Activated B cell treated with CpG ODN at 0.5 μM for 24 hours (primary cell): ENCODE measurements at places on chromosomes 13 and 19.

GRCh38 chr13:73656863-73657262 is 477.3 kb downstream of the KLF12 start:
- DNase-seq: no peak

GRCh38 chr19:2239173-2239572 is 2.5 kb downstream of the SF3A2 start:
- no peak for DNase-seq

GRCh38 chr19:58003174-58003828 is 681 bp upstream of the ZNF606 start:
- DNase-seq: no peak

- DNase-seq: no peak
Observed at GRCh38 chr13:37869756-37870488, at the start of gene TRPC4. TRPC4 (minus strand) TSS chr13:37869772; CDS start chr13:37783333, 86,439 bp downstream.

DNA sequence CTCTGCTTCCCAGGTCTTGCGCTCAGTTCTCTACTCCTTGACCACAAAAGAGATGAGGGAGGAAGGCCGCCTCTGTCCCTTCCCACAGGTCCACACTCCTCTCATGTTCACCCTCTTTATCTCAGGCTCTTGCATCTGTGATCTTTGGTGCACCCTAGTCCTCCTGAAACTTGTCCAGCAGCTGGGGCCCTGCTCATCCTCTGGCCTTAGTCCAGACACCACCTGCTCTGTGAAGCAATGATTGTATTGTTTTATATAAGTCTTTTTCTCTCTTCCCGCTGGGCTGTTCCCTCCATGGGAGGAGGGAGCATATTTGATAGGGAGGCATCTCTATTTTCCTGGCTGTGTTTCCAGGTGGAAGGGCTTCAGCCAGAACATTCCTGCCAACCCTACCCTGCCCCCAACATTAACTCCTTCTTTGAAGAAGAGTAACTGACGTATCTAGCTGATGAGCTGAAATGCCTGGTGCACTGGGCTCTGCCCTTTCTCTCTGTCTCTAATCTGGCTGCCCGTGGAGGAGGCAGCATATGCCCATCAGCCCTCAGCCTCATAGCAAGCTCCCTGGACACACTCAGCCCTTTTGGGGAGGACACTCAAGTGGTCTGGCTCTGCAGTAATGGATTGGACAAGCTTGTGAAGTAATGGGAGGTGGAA is 38.2 kb upstream of the SIAH3 start:
- DNase-seq: no peak

DNA sequence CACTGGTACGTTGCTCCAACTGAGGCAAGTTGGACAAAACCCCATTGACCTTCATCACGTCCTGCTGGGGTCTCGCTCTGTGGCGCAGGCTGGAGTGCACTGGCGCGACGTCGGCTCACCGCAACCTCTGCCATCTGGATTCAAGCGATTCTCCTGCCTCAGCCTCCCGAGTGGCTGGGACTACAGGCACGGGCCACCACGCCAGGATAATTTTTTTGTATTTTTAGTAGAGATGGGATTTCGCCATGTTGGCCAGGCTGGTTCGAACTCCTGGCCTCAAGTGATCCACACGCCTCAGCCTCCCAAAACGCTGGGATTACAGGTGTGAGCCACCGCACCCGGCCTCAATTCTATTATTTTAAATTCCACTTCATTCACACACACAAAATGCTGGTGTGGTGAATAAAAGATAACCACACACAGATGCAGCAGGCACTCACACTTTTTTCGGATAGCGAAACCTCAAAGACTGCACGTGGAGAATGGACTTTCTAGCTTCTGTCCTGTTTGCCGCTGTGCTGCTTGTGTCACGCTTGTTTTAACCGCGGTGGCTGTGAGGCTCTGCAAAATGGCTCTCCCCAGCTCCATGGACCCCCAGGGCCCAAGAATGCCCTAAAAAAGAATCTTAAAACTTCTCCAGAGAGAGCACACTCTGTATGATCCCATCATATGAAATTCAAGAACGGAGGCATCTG is 58.4 kb downstream of the COL4A1 start:
- no peak for DNase-seq

GRCh38 chr13:100530671-100531213 is 57.8 kb downstream of the GGACT start:
- no peak for DNase-seq

DNA sequence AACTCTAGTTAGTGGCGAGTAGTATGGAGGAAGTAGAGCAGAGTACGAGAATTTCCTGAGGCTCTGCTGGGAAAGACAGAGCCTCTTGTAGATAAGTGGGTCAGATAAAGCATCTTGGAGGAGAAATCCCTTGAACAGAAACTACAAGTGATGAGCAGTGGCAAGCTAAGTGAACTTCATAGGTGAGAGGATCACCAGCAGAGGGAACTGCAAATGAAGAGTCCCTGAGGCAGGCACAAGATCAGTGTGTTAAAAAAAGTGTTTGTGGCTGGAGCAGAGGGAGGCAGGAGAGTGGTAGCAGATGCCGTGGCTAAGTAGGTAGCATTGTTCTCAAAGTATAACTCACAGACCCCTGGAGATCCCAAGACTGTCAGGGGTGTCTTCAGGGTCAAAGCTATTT is 437.6 kb downstream of the HS6ST3 start:
- no peak for DNase-seq

- DNase-seq: no peak
Observed at GRCh38 chr13:44169018-44169911, 204.4 kb upstream of the SERP2 start.

DNA sequence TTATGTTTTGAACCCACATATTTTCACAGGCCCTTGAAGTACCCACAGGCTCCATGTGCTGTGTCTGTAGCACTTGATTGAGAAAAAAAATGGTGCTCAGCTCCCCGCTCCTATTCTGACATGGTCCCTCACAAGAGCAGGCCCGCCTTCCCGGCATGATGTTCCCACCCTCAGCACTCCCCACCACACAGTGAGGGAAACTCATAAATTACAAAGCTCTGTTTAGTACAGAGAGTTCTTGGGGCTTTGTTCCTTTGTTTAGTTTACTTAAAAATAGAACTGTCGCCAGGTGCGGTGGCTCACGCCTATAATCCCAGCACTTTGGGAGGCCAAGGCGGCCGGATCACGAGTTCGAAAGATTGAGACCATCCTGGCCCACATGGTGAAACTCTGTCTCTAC is 25.9 kb upstream of the ABCC4 start:
- DNase-seq: no peak
